ENCODE measurements at places on chromosomes 7 and 10. TPM values are rescaled to one million over a fixed set of nuclear protein-coding genes. Genes with fewer than 3 reads are reported as not detected.
A peak's percentile ranks its signal among the peaks of the same experiment; 100 is the strongest.

Gene C10orf62
- total RNA-seq, result not detected

Gene MMP21
- not detected for total RNA-seq

Gene CYP3A5
- not detected for total RNA-seq

Gene SLC29A3
- 3.0 TPM for total RNA-seq

Gene NAT16
- total RNA-seq, result not detected

Gene PCDH15
- not detected for total RNA-seq

Gene KLF14
- total RNA-seq, result not detected

Gene SBDS
- total RNA-seq, result 55.7 TPM

Gene ADCY1
- total RNA-seq, result 0.57 TPM

GRCh38 chr10:95341716-95342130 lies 50.9 kb upstream of the PDLIM1 start:
- no peaks in the 10 kb centered on the region for H3K36me3 ChIP-seq
- H3K4me3 ChIP-seq, result no peak overlapping the region
- no peak overlapping the region for H3K27ac ChIP-seq
- H3K4me1 ChIP-seq, result no peaks in the 10 kb centered on the region

- H3K27ac ChIP-seq, result no peak overlapping the region
- no peaks in the 10 kb centered on the region for H3K4me1 ChIP-seq
- no peaks in the 10 kb centered on the region for H3K27me3 ChIP-seq
These were observed 813.3 kb upstream of the C7orf33 start for GRCh38 chr7:147777309-147777708.

DNA sequence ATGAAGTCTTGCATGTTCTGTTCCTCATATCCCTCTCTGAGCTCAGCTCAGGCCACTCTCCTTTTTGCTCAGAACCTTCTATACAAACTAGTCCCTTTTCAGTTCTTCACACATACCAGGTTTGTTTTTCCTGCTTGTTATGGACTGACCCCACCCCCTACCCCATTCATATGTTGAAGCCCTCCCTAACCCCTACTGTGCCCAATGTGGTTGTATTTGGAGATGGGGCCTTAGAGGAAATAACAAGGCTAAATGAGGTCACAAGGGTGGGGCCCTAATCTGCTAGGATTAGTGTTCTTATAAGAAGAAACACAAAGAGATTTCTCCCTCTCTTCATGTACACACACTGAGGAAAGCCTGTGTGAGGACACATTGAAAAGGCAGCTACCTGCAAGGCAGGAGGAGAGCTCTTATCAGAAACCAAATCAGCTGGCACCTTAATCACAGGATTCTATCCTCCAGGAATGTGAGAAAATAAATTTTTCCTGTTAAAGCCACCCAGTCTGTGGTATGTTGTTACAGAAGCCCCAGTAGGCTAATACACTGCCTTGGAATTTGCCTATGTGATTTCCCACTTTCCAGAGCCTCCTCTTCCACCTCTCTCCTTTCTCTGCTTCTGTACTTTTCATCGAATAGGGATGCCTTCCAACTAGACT lies 67.3 kb upstream of the DNAJB12 start:
- H3K4me1 ChIP-seq, result no peaks in the 10 kb centered on the region
- no peak overlapping the region for H3K27ac ChIP-seq
- no peak for DNase-seq
- peaks cover 27% of the 10 kb centered on the region for H3K36me3 ChIP-seq
- H3K27me3 ChIP-seq, result no peaks in the 10 kb centered on the region
- no peak overlapping the region for H3K4me3 ChIP-seq

DNA sequence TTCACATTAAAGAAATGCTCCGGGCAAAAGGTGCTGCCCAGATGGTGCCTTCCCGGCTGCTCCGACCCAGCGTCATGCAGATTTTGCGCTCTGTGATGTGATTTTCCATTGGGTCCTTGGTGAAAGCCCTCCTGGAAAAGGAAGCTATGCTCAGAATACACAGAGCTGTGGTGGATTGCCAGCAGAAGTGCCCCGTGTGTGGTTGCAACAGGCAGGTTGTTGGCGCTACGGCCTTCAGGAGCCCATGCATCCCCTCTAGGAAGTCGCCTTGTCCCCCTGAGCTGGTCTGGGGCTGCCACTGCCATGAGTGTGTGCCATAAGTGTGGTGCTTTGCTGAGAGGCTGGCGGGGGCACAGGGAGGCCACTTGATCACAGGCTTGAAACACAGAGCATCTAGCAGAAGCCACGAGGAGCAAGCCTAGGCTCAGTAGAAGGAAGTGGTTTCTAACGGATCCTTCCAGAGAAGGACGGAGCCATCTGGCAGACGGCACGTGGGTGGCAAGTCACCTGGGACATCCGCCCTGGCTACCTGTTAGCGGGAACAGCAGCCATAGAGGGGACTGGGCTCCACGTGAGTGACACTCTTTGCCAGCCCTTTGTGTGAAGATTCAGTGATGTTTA lies 210.9 kb downstream of the CUX1 start:
- H3K36me3 ChIP-seq, result peaks cover 9% of the 10 kb centered on the region
- no peaks in the 10 kb centered on the region for H3K4me1 ChIP-seq
- H3K4me3 ChIP-seq, result no peak overlapping the region
- peak; percentile 22 for DNase-seq
- H3K27me3 ChIP-seq, result no peaks in the 10 kb centered on the region
- no peak overlapping the region for H3K27ac ChIP-seq

GRCh38 chr10:87594864-87595263 lies 64.8 kb upstream of the PAPSS2 start:
- H3K27ac ChIP-seq, result no peak overlapping the region
- peaks cover 9% of the 10 kb centered on the region for H3K27me3 ChIP-seq
- no peaks in the 10 kb centered on the region for H3K4me1 ChIP-seq
- no peaks in the 10 kb centered on the region for H3K36me3 ChIP-seq
- no peak overlapping the region for H3K4me3 ChIP-seq

GRCh38 chr10:124149189-124150042 lies 56.0 kb upstream of the CHST15 start:
- no peaks in the 10 kb centered on the region for H3K4me1 ChIP-seq
- H3K36me3 ChIP-seq, result no peaks in the 10 kb centered on the region
- H3K4me3 ChIP-seq, result no peak overlapping the region
- DNase-seq, result no peak
- H3K27me3 ChIP-seq, result no peaks in the 10 kb centered on the region

- H3K27me3 ChIP-seq, result no peaks in the 10 kb centered on the region
- no peak overlapping the region for H3K4me3 ChIP-seq
- peaks cover 43% of the 10 kb centered on the region for H3K36me3 ChIP-seq
- DNase-seq, result no peak
These were observed 58.6 kb downstream of the SLK start for GRCh38 chr10:104025524-104025923.

DNA sequence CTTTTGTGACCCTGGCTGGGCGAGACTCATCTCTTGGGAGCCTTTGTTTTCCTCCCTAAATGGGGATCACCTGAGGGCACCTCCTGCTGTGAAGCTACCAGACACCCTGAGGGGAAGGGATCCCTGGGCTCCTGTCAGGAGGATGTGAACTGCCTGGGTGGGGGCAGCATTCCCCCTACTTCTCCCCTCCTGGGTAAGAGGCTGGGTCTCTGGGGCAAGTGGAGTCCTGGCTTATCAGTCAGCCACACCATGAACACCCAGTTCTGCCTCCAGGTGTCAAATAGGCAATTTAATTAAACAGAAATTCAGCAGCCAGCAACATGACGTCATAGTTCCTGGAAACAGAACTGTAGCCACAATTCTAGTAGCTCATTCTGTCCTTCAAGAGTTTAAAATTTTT lies 97.7 kb upstream of the RET start:
- no peaks in the 10 kb centered on the region for H3K27me3 ChIP-seq
- no peaks in the 10 kb centered on the region for H3K4me1 ChIP-seq
- peak; percentile 2 for DNase-seq
- H3K4me3 ChIP-seq, result no peak overlapping the region

DNA sequence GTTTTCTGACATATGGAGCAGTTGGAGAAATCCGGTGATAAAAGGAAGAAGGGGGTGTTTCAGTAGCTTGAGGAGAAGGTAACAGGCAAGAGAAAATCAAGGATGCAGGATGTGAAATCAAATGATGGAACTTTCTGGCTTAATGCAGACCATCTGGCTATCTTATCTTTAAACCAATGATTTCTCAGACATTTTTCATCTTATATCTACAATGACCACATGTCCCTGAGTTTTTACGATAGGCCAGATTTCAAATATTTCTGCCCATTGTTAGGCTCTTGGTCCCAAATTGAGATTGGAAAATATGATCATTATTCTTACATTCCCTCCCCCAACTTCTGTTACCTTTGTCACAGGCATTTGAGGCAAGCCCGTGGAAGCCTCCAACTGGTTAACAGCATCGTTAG lies 486.8 kb downstream of the SUGCT start:
- DNase-seq, result no peak
- H3K27me3 ChIP-seq, result no peaks in the 10 kb centered on the region
- no peak overlapping the region for H3K4me3 ChIP-seq
- H3K4me1 ChIP-seq, result no peaks in the 10 kb centered on the region
- H3K27ac ChIP-seq, result no peak overlapping the region
- H3K36me3 ChIP-seq, result no peaks in the 10 kb centered on the region

GRCh38 chr7:39100270-39100669 lies 122.6 kb downstream of the POU6F2 start:
- no peaks in the 10 kb centered on the region for H3K27me3 ChIP-seq
- H3K4me1 ChIP-seq, result no peaks in the 10 kb centered on the region
- no peak for DNase-seq
- H3K36me3 ChIP-seq, result no peaks in the 10 kb centered on the region

- no peak for DNase-seq
- H3K36me3 ChIP-seq, result no peaks in the 10 kb centered on the region
- H3K27me3 ChIP-seq, result peaks cover 4% of the 10 kb centered on the region
- H3K4me3 ChIP-seq, result no peak overlapping the region
- no peak overlapping the region for H3K27ac ChIP-seq
These were observed 317.4 kb upstream of the SP8 start for GRCh38 chr7:21104124-21104500.

GRCh38 chr10:130358981-130359650 lies 222.9 kb downstream of the GLRX3 start:
- H3K4me1 ChIP-seq, result no peaks in the 10 kb centered on the region
- no peaks in the 10 kb centered on the region for H3K27me3 ChIP-seq
- no peak for DNase-seq
- no peaks in the 10 kb centered on the region for H3K36me3 ChIP-seq

- H3K27ac ChIP-seq, result no peak overlapping the region
- no peaks in the 10 kb centered on the region for H3K36me3 ChIP-seq
- no peak for DNase-seq
- no peak overlapping the region for H3K4me3 ChIP-seq
- no peaks in the 10 kb centered on the region for H3K4me1 ChIP-seq
These were observed 105.5 kb upstream of the FAM204A start for GRCh38 chr10:118447478-118448270.

DNA sequence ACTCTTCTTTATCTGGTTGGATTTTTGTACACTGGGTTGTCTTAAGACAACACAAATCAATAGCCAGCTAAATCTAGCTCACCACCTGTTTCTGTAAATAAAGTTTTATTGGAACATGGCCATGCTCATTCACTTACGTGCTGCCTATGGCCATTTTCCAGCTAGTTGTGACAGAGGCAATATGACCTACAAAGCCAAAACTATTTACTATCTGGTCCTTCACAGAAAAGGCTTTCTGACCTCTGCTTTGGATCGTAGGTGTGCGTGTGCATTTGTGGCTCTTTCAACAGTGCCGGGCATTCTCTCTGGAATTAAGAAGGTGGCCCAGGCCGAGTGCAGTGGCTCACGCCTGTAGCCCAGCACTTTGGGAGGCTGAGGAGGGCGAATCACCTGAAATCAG lies 45.5 kb downstream of the NRAP start:
- peaks cover 31% of the 10 kb centered on the region for H3K27me3 ChIP-seq
- H3K4me3 ChIP-seq, result no peak overlapping the region
- H3K36me3 ChIP-seq, result no peaks in the 10 kb centered on the region
- H3K27ac ChIP-seq, result no peak overlapping the region
- no peaks in the 10 kb centered on the region for H3K4me1 ChIP-seq
- no peak for DNase-seq

Data from activated CD4-positive, alpha-beta memory T cell treated with anti-CD3 and anti-CD28 coated beads for 36 hours (primary cell).